ENCODE measurements at places on chromosomes 16 and 17.
A peak's percentile ranks its signal among the peaks of the same experiment; 100 is the strongest.

DNA sequence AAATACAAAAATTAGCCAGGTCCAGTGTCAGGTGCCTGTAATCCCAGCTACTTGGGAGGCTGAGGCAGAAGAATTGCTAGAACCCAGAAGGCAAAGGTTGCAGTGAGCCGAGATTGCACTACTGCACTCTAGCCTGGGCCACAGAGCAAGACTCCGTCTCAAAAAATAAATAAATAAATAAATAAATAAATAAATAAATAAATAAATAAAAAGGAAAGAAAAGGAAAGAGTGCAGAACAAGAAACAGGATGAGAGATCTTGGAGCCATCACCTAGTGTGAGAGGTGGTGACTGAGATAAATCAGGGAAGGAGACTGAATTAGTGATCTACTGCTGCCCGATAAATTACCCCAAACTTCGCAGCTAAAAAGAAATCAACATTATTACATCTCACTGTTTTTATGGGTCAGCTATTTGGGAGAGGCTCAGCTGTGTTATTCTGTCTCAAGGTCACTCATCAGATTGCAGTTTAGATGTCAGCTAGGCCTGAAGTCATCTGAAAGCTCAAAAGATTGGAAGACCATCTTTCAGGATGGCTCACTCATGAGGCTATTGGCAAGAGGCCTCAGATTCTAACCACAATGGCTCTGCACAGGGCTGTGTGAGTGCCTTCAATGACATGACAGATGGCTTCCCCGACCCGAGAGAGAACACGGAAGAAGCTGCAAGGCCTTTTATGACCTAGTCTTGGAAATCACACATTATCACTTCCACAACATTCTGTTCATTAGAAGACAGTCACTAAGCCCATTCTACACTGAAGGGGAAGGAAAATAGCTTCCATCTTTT is 66.4 kb downstream of the CMC2 start:
- DNase-seq, result peak; percentile 28

DNA sequence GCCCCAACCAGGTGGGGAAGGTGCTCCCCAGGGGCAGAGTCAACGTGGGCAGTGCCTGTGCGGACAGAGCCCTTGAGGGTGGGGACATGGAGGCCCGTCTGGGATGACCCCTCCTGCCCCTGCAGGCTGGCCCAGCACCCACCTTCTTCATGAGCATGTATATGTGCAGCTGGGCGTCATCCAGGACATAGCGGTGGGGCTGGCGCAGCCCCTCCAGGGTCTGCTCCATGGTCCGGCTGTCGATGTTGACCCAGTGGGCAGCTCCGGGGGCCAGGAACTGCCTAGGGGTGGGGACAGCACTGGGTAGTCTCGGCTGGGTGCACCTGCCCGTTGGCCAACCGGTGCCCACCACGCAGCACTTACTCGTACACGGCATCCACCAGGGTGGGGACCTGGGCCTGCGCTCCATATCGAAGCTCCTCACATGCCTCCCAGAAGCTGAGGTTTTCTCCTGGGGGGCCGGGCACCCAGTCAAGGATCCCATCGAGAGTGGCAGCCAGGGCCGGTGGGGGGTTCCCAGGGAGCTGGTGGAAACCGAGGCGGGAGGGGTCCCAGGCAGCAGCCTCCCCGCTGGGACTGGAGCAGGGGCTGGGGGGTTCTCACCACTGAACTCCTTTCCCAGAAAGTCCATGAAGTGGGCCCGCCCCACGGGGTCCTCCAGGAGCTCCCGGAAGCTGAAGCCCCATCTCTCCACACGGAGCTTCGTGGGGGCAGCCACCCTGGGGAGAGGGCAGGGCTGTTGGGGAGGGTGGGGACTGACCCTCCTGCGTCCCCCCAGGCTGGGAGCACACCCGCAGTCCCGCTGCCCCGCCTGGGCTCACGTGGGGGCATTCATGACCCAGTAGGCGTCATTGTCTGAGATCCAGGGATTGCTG is 5.1 kb downstream of the RGS11 start:
- DNase-seq, result no peak

DNA sequence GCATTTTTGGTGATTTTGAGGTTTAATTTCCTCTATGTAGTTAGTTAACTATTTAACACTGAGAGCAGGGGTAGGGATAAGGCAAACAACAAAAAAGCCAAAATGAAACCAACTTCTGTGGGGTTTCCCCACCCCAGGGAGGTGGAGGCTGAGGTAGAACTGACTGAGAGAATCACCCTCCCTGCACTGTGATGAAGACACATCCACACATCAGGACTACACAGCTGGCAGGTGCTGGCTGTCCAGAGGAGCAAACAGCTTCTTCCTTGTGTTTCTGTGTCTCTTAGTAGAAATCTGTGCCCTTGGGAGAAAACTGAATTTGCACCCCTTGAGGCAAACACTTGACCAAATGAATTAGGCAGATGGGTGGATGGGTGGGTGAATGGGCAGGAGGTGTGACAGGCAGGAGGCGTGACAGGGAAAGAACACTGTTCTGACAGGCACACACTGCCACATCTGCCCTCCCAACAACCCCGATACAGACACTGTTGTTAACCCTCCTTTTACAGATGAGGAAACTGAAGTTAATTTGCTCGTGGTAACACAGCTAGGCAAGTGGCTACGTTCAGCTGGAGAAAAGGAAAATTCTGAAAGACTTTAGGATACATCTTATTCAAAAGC is 62.9 kb upstream of the AMZ2 start:
- no peak for DNase-seq

DNA sequence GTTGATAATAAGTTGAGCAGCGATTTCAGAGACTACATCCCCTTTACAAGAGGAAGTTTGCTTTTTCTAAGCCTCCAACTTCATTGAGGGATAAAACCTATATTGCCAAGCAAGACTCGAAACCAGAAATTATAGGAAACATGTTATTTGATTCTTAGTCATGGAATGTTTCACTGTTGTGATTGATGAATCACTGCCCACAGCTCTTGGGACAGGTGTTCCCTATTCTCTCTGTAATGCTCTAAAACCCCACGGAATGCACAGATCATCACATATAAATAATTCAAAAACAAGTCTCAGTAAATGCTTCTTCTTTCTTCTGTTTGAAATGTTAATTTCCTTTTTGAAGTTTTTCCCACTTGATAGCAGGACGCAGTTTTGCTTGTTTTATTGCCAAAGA is 809.5 kb upstream of the GOT2 start:
- peak; percentile 53 for DNase-seq

DNA sequence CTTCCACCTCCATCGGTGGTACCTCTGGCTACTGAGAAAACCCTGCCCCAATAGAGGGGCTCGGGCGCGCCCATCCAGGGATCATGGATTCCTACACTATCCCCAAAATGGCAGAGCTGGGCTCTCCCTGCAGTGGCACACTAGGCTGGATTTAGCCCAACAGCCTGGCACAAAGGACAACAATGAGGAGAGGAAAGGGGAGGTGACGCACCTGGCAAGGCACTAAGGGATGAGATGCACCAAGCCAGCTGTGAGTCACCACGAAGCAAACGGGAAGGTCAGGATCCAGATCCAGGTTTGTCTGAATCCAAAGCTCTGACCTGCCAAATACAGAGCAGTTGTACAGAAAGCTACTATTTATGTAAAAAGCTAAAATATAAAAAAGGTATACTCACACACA is 18.1 kb downstream of the UBE2O start:
- no peak for DNase-seq

DNA sequence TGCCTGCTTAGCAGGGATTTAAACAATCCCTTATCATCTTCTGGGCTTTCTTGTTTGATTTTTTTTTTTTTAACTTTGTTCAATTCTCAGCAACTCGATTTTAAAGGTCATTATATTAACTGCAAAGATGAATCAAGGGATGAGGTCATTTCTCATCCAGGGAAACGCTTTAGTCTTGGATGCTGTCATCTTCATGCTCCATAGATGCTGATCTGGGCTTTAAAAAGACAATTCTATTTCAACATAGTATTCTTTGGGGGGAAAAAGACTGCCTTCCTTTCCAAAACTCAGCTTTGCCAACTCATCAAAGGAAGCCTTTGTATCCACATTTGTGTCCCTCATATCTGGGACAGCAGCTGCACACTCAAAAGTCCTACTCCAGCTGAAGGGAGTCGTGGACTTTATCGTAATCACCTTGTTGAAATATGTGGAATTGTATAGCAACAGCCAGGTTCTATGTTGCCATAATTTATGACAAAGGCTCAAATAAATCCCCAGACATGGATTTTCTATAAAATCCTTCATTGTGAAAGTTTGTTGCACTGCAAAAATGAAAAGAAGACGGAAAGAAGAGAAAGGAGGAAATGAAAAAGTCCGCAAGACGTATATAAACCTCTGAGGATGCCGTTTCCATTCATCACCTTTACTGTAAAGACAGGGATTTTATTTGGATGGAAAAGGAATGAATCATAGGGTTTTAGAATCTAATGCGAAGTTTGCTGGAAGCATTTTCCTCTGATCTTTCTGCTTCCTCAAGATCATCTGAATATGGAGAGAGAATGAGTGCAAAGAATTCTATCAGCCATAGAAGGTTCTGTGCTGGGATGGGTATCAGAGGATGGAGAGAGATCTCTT is 48.6 kb upstream of the XYLT1 start:
- no peak for DNase-seq

GRCh38 chr16:49672753-49673152 is 183.2 kb downstream of the ZNF423 start:
- no peak for DNase-seq

DNA sequence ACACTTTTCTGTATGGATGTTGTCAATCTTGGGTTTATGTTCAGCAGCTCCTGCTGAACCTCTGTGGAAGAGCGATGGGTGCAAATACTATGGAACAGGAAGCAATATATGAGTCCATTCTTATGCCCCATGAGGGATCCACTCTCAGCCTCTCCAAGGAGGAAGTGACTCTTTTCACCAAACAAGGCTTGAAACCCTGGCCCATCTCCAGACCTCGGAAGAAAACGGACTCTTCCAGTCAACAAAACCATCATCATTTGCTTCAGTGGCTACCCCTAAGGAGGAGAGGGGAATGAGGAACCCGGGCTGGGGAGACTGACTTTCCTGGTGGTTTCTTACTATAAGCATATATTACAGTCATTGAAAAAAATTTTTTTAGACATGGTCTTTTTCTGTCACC is 206.2 kb downstream of the AXIN2 start:
- no peak for DNase-seq

- DNase-seq, result no peak
Observed at GRCh38 chr17:64412944-64413381, 22.3 kb upstream of the PECAM1 start.

DNA sequence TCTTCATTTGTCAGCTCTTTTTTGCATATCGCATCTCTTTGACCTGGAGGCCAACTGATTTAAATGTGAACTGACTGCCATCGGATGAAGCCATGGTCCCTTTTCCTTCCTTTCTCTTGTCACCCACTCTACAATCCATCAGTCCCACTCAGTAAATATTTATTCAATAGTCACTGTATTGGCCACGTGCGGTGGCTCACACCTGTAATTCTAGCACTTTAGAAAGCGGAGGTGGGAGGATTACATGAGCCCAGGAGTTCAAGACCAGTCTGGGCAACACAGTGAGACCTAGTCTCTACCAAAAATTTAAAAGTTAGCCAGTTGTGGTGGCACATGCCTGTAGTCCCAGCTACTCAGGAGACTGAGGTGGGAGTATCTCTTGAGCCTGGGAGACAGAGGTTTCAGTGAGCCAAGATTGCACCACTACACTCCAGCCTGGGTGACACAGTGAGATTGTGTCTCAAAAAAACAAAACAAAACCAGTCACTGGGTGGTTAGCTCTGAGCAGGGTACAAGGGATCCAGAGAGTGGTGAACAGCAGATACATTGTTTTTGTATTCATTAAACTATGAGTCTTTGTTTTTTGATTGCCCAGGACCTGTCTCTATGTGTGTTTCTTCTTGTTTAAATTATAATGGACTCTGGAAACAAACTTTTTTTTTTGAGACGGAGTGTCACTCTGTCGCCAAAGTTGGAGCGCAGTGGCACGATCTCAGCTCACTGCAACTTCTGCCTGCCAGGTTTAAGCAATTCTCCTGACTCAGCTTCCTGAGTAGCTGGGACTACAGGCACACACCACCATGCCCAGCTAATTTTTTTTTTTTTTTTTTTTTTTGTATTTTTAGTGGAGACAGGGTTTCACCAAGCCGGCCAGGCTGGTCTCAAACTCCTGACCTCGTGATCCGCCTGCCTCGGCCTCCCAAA is 6.9 kb downstream of the PHAF1 start:
- no peak for DNase-seq

GRCh38 chr17:57043276-57043675 is 41.8 kb upstream of the AKAP1 start:
- DNase-seq, result no peak

DNA sequence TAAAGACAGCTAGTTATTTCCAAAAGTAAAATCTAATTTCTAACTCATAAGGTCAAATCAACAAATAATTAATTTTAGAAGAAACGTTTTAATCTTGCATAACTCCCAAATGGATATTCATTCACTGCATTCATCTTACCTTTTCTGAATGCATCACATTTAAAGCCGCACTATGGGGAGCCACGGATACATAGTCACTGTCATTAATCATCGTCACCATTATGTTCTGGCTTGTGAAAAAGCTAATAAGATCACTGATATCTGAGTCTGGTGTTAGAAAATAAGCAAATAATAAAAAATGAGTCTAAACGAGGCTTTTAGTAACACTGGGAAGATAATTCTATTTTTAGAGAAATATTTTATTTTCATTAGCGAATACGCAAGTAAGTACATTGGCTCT is 42.4 kb upstream of the ABCA10 start:
- no peak for DNase-seq

GRCh38 chr17:42459801-42460281 is 1.2 kb downstream of the ATP6V0A1 start:
- no peak for DNase-seq

GRCh38 chr16:23690771-23691482 is 12.2 kb downstream of the PLK1 start:
- no peak for DNase-seq

- DNase-seq, result no peak
Observed at GRCh38 chr16:50121278-50121677, 31.8 kb upstream of the TENT4B start.

DNA sequence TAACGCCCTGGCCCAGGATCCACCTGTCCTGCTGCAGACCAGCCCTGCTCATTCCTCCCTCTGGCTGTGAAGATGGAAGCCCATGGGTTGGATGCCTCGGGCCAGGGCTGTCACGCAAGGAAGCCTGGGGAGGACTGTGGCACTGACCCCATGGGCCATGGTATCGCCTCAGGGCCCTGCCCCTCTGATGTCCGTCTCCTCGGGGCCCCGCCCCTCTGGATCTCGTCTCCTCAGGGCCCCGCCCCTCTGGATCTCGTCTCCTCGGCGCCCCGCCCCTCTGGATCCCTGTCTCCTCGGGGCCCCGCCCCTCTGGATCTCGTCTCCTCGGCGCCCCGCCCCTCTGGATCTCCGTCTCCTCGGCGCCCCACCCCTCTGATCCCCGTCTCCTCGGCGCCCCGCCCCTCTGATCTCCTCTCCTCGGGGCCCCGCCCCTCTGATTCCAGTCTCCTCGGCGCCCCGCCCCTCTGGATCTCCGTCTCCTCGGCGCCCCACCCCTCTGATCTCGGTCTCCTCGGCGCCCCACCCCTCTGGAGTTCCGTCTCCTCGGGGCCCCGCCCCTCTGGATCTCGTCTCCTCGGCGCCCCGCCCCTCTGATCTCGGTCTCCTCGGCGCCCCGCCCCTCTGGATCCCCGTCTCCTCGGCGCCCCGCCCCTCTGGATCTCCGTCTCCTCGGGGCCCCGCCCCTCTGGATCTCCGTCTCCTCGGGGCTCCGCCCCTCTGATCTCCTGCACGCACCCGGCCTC is 24.0 kb downstream of the METRNL start:
- DNase-seq, result no peak
